Stimulated activated CD8-positive, alpha-beta memory T cell treated with anti-CD3 and anti-CD28 coated beads, Interleukin-2, amount 100 ng/mL, for 48 hours (primary cell): ENCODE measurements at places on chromosomes 16 and 17.

GRCh38 chr16:10566613-10567012 is 13.8 kb downstream of the EMP2 start:
- no peak for DNase-seq

- no peak for DNase-seq
Measured at GRCh38 chr16:62652441-62653120, 616.3 kb upstream of the CDH8 start.

DNA sequence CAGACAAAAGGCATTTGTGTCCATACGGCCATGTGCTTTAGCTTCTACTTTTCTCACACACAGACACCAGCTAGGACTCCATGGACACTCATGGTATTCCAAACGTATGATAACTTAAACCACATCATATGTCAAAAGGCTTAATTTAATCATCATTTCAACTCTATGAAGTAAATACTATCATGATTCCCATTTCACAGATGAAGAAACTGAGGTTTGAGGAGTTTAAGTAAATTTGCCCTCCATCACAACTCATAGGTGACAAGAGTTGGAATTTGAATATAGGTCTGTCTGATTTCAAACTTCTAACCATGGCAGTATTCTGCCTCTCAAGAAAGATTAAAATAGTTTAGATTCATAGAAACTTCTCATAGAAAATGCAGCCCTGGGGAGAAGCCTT is 43.8 kb downstream of the CMC2 start:
- no peak for DNase-seq

- no peak for DNase-seq
Measured at GRCh38 chr16:51845586-51846305, 694.7 kb upstream of the SALL1 start.

- DNase-seq: no peak
Measured at GRCh38 chr17:81926451-81927151, 934 bp downstream of the MAFG start.

DNA sequence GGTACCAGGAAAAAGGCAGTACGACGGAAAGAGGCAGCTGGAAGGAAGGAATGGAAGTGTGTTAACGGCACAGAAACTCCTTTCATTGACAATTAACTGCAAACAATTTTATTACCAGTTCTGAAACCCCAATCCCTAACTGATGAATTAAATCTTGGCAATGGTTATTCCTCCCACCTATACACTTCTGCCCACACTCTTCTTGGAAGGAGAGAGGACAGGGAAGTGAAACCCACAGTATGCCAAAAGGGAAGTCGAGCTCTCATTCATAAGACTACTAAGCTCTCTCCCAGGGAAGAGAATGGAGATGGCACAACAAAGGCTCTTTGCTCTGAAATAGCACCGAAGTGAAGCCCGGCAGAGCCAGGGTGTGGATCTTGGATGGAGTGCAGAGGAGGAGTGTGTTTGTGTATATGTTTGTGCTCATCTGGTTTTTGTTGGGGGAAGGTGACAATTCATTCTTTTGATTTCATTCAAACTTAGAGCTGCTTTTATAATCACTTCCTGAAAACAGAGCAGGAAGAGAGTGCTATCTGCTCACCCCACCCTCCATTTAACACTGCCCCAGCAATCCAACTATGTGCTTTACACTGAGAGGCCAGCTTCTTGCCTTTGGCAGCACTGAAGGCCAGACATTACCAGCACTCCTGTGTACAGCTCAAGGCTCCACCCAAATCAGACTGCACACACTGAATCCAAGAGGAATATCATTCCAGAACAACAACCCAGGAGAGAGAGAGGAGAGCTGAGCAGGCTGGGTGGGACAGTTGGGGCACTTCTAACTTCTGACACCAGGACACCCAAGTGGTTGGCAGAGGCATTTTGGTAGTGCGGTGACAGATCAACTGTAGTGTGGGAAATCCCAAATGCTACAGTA is 68.7 kb downstream of the HIC1 start:
- DNase-seq: no peak

DNA sequence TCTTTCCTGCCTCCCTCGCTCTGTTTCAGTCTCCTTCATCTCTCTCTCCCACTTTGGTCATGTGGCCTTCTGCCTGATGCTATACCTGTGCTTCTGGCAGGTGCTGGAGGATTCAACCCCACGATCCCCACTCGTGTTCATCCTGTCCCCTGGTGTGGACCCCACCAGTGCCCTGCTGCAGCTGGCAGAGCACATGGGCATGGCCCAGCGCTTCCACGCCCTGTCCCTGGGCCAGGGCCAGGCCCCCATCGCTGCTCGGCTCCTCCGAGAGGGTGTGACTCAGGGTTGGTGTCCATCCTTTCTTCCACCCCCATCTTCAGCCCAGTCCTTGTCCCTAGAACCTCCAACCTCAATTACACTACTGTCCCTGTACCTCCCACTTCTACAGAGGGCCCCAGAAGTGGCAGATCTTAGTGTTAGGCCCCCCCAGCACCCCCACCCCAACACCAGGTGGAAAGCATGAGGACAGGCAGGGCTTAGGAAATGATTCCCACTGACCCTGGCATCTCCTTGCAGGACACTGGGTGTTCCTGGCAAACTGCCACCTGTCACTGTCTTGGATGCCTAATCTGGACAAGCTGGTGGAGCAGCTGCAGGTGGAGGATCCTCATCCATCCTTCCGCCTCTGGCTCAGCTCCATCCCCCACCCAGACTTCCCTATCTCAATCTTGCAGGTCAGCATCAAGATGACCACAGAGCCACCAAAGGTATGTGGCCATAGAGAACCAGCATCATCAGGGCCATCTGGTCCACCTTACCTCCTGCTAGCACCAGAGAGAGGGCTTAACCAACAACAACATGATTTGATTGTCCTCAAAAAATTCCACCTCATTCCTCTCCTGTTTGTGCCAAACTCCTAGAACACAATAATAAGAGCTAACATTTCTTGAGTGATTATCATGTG is 9.7 kb upstream of the KDM6B start:
- no peak for DNase-seq

DNA sequence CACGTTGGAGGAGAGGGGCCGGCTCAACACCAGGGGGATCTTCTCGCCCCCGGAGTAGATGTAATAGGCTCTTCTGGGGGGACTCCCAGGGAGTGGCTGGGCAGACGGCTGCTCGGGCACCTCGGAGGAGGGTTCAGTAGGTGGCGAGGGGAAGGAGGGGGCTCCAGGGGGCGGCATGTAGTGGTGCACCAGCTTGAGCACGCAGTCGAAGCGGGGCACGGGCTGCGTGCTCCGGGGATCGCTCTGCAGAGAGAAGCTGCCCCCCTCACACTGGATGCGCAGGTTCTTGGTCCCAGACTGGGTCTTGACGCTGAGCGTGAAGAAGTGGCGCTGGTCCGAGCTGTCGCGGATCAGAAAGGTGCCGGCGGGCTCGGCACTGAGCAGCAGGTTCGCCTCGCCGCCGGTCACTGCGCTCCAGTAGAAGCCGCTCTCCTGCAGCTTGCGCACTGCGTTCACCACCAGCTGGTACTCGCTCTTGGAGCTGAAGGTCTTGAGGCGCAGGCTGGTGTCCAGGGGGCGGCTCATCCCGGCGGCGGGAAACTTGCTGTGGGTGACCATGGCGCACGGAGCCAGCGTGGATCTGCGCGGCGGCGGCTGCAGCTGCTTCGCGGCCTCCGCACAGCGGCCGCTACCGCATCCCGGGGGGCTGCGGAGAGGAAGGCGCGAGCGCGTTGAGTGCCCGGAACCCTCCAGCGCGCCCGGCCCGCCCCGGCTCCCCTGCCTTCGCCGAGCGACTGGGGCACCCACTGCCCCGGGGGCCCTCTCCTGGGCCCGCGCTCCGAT is 1.1 kb downstream of the SOCS3 start:
- DNase-seq: no peak

- DNase-seq: no peak
Measured at GRCh38 chr17:67573987-67574657, 143.6 kb upstream of the NOL11 start.

GRCh38 chr16:4894276-4895150 is 42.4 kb downstream of the PPL start:
- no peak for DNase-seq

DNA sequence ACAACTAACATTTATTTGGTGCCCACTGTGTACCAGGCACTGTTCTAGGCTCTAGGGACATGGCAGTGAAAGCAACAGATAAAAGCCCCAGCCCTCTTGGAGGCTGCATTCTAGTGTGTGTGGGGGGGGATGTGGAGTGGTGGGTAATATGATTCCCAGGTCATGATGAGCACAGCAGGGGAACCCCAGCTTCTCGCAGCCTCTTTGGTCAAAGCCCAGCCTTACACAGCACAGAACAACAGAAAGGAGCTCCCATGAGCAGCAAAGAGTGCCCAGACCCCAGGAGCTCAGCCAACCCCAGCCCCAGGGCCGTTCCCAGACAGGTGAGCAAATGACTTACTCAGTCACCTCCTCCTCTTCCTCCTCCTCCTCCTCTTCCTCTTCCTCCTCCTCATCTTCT is 21.9 kb downstream of the CNGB1 start:
- no peak for DNase-seq

DNA sequence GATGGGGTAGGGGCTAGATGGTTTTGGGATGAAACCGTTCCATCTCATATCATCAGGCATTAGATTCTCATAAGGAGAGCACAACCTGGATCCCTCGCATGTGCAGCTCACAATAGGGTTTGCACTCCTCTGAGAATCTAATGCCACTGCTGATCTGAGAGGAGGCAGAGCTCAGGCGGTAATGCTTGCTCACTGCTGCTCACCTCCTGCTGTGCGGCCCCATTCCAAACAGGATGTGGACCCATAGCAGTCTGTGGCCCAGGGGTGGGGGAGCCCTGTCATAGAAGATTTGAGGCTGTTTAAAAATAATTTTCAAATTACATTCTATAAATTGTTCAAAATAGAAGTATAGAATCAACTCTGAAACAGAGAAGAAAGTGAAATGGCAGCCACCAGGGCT is 50.8 kb downstream of the PHKB start:
- DNase-seq: no peak

GRCh38 chr16:3876160-3876559 is 4.4 kb downstream of the CREBBP start:
- DNase-seq: no peak
